Activated CD4-positive, alpha-beta T cell treated with anti-CD3 and anti-CD28 coated beads for 36 hours (primary cell): ENCODE measurements at places on chromosomes 1 and 21. TPM values are rescaled to one million over a fixed set of nuclear protein-coding genes. Genes with fewer than 3 reads are reported as not detected.

- no peaks in the 10 kb centered on the region for H3K36me3 ChIP-seq
- no peaks in the 10 kb centered on the region for H3K4me1 ChIP-seq
- no peak for DNase-seq
- H3K4me3 ChIP-seq: no peak overlapping the region
- H3K27ac ChIP-seq: no peak overlapping the region
- peaks cover 4% of the 10 kb centered on the region for H3K27me3 ChIP-seq
These were observed 103.6 kb downstream of the KIF26B start for GRCh38 chr1:245258271-245258920.

GRCh38 chr1:182731852-182732575 is 47.6 kb upstream of the RGS8 start:
- H3K27ac ChIP-seq: no peak overlapping the region
- no peaks in the 10 kb centered on the region for H3K36me3 ChIP-seq
- peaks cover 13% of the 10 kb centered on the region for H3K27me3 ChIP-seq
- no peak for DNase-seq

DNA sequence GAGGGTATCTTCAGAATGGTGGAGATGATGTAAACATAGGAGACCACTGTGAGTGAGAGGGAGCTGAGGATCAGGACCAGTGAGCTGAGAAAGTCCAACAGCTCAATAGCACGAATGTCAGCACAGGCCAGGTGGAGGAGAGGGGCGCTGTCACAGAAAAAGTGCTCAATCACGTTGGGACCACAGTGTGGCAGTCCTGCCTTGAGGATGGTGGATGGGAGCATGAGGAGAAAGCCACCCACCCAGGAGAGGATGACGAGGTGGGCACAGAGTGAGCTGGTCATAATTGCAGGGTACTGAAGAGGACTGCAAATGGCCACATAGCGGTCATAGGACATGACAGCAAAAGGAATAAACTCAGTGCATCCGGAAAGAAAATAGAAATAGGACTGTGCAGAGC is 8.1 kb downstream of the OR11L1 start:
- no peaks in the 10 kb centered on the region for H3K36me3 ChIP-seq
- H3K27me3 ChIP-seq: peaks cover 11% of the 10 kb centered on the region
- no peak overlapping the region for H3K27ac ChIP-seq
- H3K4me1 ChIP-seq: no peaks in the 10 kb centered on the region
- no peak for DNase-seq

GRCh38 chr1:245986404-245987218 is 520.5 kb downstream of the SMYD3 start:
- H3K27ac ChIP-seq: no peak overlapping the region
- H3K4me1 ChIP-seq: peaks cover 6% of the 10 kb centered on the region
- H3K27me3 ChIP-seq: no peaks in the 10 kb centered on the region
- H3K4me3 ChIP-seq: no peak overlapping the region
- DNase-seq: no peak

DNA sequence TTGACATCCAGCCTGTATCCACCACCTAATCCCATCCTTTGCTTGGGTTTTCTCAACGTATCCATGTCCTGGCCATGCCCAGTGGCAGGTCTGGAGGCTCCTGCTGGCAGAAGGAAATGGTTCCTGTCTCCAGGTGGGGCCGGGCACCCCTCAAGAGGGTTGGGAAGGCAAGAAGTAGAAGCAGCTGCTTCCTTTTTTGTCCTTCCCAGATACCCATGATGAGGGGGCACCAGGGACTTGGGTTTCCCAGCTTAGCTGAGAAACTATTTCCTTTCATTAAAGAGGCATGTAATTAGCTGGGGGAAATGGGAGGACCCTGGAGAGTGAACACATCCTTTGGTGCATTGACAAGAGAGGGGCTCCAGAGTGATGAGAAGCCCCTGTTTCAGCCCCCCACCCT is 21.1 kb upstream of the SLC45A3 start:
- peaks cover 5% of the 10 kb centered on the region for H3K36me3 ChIP-seq
- DNase-seq: no peak
- peaks cover 4% of the 10 kb centered on the region for H3K4me1 ChIP-seq
- H3K4me3 ChIP-seq: no peak overlapping the region
- H3K27ac ChIP-seq: no peak overlapping the region
- peaks cover 5% of the 10 kb centered on the region for H3K27me3 ChIP-seq

DNA sequence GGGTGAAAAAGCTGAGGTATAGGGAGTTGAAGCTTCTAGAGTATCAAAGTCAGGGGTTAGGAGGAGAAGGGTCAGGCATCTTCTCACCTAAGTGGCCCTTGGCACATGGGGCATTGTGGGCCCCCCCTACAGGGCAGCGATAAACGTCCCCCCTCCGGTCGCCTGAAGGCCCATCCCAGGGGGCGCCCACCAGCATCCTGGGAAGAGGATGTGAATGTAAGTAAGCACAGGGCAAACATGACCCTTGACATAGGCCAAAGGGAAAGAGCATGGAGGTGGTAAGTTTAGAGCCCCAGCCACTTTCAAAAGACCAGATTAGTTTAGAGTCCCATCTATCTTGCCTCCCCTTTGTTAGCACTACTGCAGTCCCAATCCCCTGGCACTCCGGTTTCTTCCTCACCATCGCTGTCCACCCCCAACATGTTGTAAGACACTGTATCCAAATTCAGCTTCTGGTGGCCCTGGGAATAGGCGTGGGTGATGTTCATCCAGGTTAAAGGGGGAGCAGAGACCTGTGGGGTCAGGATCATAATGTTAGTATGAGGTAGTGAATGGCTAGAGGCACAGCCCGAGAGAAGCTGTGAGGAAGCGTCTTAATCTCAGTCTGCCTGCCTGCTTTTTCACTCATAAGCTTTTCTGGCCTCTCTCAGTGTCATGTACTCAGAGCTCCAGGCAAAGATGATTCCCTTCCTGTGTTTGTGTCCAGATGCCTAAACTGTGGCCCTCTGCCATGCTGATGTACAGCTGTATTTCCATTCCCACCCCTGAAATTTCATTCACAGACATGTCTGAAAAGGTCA is 2.7 kb downstream of the ITGA10 start:
- no peaks in the 10 kb centered on the region for H3K4me1 ChIP-seq
- no peak for DNase-seq
- peaks cover 10% of the 10 kb centered on the region for H3K36me3 ChIP-seq

Gene FAM151A
- total RNA-seq: not detected

DNA sequence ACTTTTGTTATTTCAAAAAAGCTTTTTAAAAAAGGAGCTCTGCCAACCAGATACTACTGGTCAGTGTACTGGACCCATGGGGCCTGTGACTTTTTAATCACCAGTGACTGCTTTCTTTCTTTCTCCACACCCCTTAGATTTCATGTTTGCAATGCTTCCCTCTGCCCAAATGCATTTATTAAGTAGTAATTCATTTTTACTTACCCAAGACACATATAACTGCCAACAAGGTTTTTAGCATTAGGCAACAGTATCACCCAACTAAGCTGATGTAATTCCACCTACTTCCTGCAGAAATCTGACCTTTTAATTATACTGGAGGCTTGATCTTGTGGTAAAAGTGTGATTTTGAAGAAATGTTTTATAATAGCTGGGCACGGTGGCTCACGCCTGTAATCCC is 12.5 kb downstream of the MECR start:
- no peak for DNase-seq
- no peak overlapping the region for H3K4me3 ChIP-seq
- H3K27me3 ChIP-seq: no peaks in the 10 kb centered on the region
- H3K27ac ChIP-seq: no peak overlapping the region
- H3K36me3 ChIP-seq: peaks cover 28% of the 10 kb centered on the region
- H3K4me1 ChIP-seq: no peaks in the 10 kb centered on the region

- no peak for DNase-seq
- peaks cover 5% of the 10 kb centered on the region for H3K27me3 ChIP-seq
- H3K36me3 ChIP-seq: peaks cover 6% of the 10 kb centered on the region
- H3K4me3 ChIP-seq: no peak overlapping the region
- H3K4me1 ChIP-seq: no peaks in the 10 kb centered on the region
- H3K27ac ChIP-seq: no peak overlapping the region
These were observed 9.5 kb downstream of the ACTL8 start for GRCh38 chr1:17764591-17764990.

GRCh38 chr1:37793773-37794371 is at the start of gene MANEAL:
Gene MANEAL (plus strand): TSS chr1:37793847. CDS start chr1:37794183, 336 bp downstream.
- no peak within 1 kb of the TSS for H3K27ac ChIP-seq
- peaks cover 5% of the 10 kb centered on the region for H3K36me3 ChIP-seq
- peak within 1 kb of the TSS; percentile 60 for H3K4me3 ChIP-seq
- peak; percentile 59 for DNase-seq

GRCh38 chr1:29631361-29631760 is 395.0 kb downstream of the PTPRU start:
- H3K36me3 ChIP-seq: no peaks in the 10 kb centered on the region
- H3K4me3 ChIP-seq: no peak overlapping the region
- no peaks in the 10 kb centered on the region for H3K4me1 ChIP-seq
- no peak for DNase-seq
- peaks cover 11% of the 10 kb centered on the region for H3K27me3 ChIP-seq
